Gastrocnemius medialis (tissue), 4 donors: ENCODE measurements at places on chromosomes 2 and 18. TPM values are rescaled to one million over a fixed set of nuclear protein-coding genes. Genes with fewer than 3 reads are reported as not detected.

SPEG gene
- 104 TPM for total RNA-seq

GRCh38 chr2:183898641-183899040 lies 699.7 kb upstream of the ZNF804A start:
- no peak for DNase-seq
- H3K4me1 ChIP-seq: no peaks in the 10 kb centered on the region
- no peak overlapping the region for H3K4me3 ChIP-seq

ZAP70 gene
- not detected for total RNA-seq

- no peaks in the 10 kb centered on the region for H3K36me3 ChIP-seq
- DNase-seq: no peak
- peaks cover 6% of the 10 kb centered on the region for H3K4me1 ChIP-seq
- no peak overlapping the region for H3K27ac ChIP-seq
Measured at GRCh38 chr18:45071956-45072355, 391.3 kb downstream of the SETBP1 start.

DNA sequence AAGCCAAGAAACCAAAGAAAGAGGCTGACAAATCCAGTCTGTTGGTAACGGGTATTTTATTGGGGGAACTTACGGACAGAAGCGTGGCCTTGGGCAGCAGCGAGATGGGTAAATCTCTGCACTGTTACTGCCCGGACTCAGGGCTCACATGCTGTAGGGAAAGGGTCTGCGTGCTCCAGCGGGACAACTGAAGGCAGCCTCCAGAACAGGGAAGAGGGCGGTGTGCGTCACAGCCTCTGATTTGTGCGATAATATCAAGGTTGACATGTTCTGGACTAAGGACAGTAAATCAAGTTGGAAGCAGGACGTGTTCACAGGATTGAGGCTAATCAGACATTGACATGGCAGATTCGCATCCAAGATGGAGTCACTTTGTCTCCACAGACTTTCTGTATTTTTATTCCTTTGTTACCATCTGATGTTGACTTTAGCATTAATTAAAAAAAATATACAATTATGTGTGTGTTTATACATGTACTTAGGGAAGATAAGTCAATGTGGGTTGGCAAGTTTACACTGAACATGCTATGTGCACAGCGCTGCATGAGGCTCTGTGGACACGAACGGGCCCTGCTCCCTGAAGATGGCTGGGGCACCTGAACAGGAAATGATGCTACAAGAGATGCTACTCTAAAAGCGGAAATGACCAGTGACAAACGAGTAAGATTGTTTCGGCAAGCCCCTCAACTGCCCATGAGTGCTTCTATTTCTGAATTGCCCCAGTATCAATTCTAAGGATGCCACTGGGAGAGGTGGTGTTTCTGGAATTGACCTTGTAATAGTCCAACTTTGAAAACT lies 22.6 kb upstream of the DCDC2C start:
- no peaks in the 10 kb centered on the region for H3K4me1 ChIP-seq
- no peak overlapping the region for H3K27ac ChIP-seq
- DNase-seq: no peak
- H3K4me3 ChIP-seq: no peak overlapping the region

GRCh38 chr2:211035548-211036185 lies 479.3 kb downstream of the CPS1 start:
- H3K36me3 ChIP-seq: no peaks in the 10 kb centered on the region
- no peak overlapping the region for H3K27ac ChIP-seq
- H3K4me1 ChIP-seq: no peaks in the 10 kb centered on the region
- no peak for DNase-seq
- no peak overlapping the region for H3K4me3 ChIP-seq
